ENCODE measurements at places on chromosomes 1 and 21.

DNA sequence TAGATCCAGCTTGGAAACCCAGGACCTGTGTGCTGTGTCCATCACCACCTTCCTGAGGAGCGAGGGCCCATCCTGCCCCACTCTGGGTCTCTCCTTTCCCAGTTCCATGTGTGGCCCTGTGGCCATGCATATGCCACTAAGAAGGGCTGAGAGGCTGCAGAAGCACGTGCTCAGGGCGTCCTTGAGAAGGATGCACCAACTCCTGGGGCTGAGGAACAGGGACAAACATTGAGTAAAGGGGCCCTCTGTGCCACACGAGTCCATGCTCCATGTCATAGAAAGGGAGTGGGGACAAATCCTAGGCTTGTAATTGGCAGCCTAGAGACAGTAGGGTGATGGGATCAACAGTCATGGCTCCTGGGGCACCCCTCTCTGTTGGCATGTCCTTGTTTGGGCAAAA is 8.4 kb downstream of the ETV3L start:
- DNase-seq, result no peak

- DNase-seq, result no peak
Observed at GRCh38 chr1:83103341-83103740, 895.6 kb downstream of the TTLL7 start.

DNA sequence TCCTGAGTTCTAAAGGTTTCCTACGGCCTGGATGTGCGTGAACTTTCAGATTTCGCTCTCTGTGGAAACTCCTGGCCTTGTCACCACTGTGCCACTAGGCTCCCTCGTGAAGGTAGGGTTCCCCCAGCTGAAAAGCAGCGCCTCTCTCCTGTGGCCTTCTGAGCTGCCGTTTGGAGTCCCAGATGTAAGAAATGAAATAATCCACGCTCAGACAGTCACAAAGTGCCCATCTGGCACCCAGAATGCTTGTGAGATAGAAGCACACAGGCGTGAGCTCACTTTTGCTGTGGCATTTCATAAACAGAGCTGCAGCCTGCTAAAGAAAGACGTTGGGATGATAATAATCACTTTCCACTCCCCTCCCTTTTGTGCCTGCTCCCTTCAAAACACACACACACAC is 65.8 kb downstream of the LMO4 start:
- no peak for DNase-seq

DNA sequence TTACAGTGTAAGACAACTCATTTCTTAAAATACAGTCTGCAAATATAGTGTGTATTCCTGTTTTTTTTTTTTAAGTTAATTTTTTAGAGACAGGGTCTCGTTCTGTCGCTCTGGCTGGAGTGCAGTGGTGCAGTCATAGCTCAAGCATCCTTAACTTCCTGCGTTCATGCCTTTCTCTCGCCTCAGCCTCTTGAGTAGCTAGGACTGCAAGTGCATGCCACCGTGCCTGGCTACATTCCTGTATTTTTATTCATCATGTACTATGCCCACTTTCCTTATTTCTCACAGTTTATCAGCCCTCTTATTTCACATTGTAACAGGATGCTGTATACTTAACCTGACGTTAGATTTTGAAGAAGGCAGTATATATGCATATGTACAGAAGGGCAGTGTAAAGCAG is 26.7 kb downstream of the MIER1 start:
- DNase-seq, result no peak

DNA sequence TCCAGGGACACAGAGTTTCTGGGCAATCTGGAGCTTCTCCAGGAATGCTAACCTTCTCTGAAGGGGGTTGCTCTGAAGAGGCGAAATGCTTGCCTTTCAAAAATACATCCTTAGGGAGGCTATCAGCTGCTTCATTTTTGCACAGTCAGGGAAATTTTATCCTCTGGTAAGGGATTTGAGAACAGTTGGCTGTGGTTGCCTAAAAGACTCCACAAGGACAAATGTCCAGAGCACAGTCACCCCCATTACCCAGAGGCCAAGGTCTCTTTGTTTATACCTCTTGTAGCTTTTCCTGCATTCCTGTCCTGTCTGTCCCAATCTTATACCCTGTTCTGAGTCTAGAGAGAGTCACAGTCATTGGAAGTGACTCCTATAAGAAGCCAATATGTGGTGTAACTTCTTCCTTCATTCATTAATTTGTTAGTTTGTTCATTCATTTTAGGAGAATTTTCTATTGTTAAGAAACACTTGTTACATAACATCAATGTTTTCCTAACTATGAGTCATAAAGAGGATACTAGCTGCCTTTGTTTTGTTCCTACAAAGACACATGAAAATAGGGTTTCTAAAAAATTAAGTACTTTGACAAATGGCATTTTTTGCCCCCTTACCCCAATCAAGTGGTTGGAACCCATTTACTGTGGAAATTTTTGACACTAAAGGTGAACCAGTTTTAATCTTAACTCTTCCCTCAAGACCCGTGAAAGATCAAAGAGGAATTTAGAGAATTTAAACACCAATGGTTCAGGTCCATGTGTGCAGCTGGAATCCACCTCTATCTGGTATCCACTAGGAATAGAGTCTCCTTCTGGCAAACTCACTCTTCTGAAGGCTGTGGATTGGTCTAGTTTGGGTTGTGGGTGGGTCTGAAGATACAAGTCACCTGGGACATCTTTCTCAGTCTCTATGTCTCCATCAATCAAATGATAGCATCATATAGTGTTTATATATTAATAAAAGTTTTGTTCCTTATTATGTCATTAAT is 47.1 kb downstream of the GPR88 start:
- DNase-seq, result no peak

- no peak for DNase-seq
Observed at GRCh38 chr1:37650173-37650572, 15.5 kb upstream of the RSPO1 start.

GRCh38 chr1:207850621-207851407 is 60.1 kb downstream of the CD34 start:
- DNase-seq, result peak; percentile 51
